ENCODE measurements at places on chromosomes 4 and X. TPM values are rescaled to one million over a fixed set of nuclear protein-coding genes. Genes with fewer than 3 reads are reported as not detected.

NXF2B gene
- not detected for total RNA-seq

SSX7 gene
- total RNA-seq: not detected

KIF4A gene
- 2.2 TPM for total RNA-seq

EPHA5 gene
- 3.9 TPM for total RNA-seq
